HFFc6 (cell line): ENCODE measurements at places on chromosomes 3 and 15. TPM values are rescaled to one million over a fixed set of nuclear protein-coding genes. Genes with fewer than 3 reads are reported as not detected.

- DNase-seq = no peak
Observed at GRCh38 chr15:94259863-94260262, 28.5 kb downstream of the MCTP2 start.

- no peak for DNase-seq
Observed at GRCh38 chr3:187491371-187491770, 123.2 kb downstream of the RTP4 start.

- no peak for DNase-seq
Observed at GRCh38 chr3:185559706-185560090, 7.3 kb upstream of the LIPH start.

The SYNM gene
- 4.6 to 7.6 TPM (median 5.4 TPM) in 3 replicates for total RNA-seq

The DYNLT2B gene
- total RNA-seq = 11.6 to 13.8 TPM (median 12.1 TPM) in 3 replicates

The CTXN2 gene
- not detected in 3 replicates for total RNA-seq

GRCh38 chr15:77768107-77768506 lies 135.4 kb upstream of the LINGO1 start:
- DNase-seq = no peak

DNA sequence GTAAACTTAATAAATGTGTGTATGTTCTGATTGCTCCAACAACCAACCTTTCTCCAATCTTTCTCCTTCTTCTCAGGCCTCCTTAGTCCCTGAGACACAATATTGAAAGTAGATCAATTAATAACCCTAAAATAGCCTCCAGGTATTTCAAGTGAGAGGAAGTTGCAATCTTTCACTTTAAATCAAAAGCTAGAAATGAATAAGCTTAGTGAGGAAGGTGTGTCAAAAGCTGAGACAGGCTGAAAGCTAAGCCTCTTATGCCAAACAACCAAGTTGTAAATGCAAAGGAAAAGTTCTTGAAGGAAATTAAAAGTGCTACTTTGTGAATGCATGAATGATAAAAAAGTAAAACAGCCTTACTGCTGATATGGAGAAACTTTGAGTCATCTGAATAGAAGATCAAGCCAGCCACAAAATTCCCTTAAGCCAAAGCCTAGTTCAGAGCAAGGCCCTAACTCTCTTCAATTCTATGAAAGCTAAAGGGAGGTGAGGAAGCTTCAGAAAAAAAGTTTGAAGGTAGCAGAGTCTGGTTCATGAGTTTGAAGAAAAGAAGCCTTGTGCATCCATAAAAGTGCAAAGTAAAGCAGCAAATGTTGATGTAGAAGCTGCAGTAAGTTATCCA lies 38.6 kb downstream of the CCDC80 start:
- DNase-seq = no peak

GRCh38 chr3:16290007-16290826 lies 25.2 kb downstream of the OXNAD1 start:
- DNase-seq = peak; percentile 50

DNA sequence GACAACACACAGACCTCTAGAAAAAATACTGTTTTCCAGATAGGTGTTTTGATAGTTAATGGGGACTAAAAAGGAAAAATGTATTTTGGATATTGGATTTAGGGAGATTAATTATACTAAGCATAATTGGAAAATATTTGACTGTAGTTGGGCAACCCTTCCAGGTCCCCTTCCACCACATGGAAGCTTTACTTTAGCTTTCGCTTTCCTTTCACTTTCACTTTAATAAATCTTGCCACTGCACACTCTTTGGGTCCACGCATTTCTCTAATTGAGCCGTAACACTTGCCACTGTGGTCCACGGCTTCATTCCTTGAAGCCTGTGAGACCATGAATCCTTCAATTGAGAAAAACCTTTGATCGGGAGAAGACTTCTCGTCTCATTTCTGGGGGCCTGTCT lies 15.5 kb downstream of the GLDN start:
- no peak for DNase-seq

The PTH1R gene
- 0.09 to 0.74 TPM (median 0.21 TPM) in 3 replicates for total RNA-seq

GRCh38 chr3:106428565-106428994 lies 559.8 kb upstream of the CBLB start:
- peak; percentile 97 for DNase-seq

The CCNDBP1 gene
- total RNA-seq = 50.9 and 59.0 TPM in 2 replicates

DNA sequence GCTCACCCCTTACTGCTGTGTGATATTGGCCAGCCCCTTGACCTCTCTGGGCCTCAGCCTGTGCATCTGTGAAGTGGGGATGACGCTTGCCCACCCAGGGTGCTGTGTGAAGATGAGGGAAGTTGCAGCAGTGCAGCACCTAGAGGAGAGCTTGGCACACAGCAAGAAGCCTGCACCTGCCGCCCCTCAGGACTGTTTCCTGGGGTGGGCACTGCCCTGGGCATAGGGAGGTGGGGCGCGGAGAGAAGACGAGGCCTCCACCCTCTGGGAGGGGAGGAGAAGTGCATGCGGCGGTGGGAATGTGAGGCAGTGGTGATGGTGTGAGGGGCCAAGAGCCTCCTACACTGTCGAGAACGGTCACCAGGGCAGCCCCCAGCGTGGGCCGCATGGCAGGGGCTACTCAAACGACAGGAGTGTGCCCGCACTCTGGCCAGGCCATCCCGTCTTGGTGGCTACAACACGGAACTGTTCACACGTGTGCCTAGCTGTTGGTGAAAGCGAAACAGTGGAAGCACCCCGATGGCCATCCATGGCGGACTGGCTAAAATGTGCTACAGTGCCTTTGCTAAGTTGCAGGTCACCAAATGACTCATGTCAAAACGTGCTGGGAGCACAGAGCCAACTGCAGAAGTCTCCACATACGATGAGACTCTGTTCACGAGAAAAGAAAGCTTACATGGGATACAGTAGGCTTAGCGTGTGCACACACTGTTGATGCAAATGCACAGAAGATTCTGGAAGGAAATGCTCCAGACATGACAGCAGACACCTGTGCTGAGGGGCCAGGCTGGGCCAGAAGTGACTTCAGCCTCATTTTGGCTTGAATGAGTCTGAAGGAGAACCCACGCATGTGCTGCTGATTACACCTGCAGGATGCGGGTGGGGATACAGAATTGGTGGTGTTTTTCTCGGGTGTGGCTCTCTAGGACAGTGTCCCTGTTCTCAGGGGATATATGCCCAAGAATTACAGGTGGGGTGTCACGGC lies 40.4 kb upstream of the IQSEC1 start:
- DNase-seq = no peak

DNA sequence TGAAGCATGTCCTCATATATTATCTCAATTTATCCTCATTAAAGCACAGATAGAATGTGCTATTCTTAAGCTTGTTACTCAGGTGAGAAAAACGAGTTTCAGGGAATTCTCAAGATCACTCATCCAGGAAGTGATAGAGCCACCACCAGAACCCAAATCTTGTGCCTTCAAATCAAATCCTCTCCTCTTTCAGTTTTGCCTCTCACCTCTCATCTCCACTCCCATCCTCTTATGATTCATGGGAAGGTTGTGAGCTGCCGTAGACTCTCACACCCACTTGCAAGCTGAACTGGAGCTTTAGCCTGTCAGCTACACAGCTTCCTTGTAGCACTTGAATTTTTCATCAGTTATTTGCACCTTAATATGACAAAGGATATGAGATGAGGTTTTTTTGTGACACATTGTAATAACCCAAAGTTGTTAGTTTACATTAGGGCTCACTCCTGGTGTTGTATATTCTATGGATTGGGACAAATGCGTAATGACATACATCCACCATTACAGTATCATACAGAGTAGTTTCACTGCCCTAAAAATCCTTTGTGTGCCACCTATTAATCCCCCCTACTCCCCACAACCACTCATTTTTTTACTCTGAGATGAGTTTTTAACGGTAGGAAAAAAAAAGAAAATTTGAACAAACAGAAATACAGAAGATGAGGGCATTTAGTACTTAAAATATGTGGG lies 25.7 kb downstream of the GPR15 start:
- DNase-seq = no peak

The TRIP4 gene
- 21.4 to 31.5 TPM (median 27.0 TPM) in 3 replicates for total RNA-seq

DNA sequence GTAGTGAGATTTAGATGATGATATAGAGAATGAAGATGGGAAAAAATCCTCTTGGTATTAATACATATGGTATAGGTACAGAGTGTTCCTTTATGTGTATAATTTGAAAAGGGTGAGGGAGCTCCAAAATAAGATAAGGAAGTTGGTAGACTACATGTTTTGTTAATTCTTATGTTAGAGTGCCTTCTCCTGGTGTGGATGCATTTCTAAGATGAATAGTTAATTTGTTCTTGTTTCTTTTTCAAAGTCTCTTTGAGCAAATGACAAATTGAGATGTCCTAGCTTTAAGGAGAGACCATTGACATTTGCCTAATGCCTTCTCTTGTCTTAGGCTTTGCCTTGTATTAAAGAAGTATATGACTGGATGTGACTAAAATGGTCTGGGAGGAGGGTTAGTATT lies 34.1 kb downstream of the AKAP13 start:
- no peak for DNase-seq

GRCh38 chr15:60772395-60773120 lies 293.6 kb upstream of the ICE2 start:
- DNase-seq = no peak

The HDDC3 gene
- 13.1 to 14.6 TPM (median 13.7 TPM) in 3 replicates for total RNA-seq

DNA sequence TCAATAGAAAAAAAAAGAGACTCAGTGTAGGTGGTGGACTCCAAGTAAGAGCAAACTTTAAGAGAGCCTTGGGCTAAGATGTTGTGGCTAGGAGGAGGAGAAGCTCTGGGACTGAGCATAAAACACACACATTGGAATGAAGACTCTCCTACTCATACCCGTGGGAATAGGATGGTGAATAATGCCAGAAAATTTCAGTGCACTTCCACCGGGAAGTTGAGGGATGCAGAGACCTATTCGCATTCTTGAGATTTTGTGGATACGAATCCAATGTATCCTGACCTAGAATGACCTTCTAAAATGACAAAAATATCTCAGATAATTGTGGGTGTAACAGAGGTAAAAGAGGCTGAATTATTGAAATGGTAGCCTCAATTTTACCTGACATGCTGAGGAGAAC lies 388.7 kb upstream of the SGO1 start:
- DNase-seq = peak; percentile 88

DNA sequence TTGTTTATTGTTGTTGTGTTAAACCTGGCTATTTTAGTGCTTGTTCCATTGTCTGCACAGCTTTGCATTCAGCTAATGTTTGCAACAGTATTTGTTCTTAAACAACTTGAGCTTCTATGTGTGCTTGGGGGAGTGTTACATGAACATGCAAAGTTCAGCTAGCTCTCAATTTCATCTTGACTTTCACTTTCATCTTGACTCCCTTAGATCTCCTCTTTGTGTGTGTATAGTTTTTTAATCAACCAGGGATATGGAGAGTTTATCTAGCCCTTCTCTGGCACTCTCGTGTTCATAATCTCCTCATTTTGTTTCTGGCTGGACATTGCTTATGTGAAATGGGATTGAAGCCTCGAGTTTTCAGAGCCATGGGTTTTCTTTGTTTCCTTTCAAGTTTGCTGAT lies 212.4 kb upstream of the ZBTB20 start:
- DNase-seq = no peak

The REC114 gene
- total RNA-seq = not detected in 3 replicates

The CGNL1 gene
- total RNA-seq = 0.05 TPM in 1 of 3 replicates, not detected in the others

The TTLL13 gene
- not detected in 3 replicates for total RNA-seq

- no peak for DNase-seq
Observed at GRCh38 chr3:9231471-9231870, 18.0 kb downstream of the SRGAP3 start.

The WDR72 gene
- not detected in 3 replicates for total RNA-seq

- peak; percentile 5 for DNase-seq
Observed at GRCh38 chr3:17384567-17385296, 357.7 kb downstream of the TBC1D5 start.

DNA sequence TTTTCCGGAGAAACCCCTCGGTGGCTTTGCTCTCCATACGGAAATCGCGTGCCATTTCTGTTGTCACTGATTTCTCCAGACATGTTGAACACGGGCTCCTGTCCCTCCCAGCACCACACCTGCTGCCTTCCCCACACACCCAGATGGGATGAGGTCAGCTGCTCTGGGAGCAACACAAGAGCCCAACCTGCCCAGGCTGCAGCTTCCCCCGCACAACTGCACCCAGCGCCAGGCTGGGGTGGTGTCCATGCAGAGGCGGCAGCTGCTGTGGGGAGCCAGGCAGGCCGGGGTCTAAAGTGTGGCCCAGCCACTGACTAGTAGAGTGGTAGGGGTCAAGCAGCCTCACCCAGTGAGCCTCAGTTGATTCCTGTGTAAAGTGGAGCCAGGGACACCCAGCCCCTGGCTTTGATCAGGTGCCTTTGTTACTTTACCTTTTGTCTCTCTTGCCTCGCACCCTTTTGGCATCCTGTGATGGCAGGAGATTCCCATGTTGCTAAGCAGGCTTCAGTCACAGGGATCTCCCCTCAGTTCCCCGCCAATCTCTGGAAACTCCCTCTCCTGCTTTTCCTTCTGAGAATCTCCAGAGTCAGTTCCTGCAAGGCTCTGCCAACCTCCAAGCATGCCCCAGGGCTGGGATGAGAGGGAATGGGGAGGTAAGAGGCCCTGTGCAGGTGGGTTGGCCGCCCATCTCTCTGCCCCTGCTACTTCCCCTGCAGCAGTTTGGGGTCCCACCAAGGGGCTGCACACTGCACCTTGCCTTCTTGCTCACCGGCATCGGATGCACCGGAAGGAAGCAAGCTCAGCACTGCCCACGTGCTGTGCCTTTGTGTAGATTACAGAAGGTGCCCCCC lies 91.8 kb upstream of the ALDH1A3 start:
- DNase-seq = no peak

DNA sequence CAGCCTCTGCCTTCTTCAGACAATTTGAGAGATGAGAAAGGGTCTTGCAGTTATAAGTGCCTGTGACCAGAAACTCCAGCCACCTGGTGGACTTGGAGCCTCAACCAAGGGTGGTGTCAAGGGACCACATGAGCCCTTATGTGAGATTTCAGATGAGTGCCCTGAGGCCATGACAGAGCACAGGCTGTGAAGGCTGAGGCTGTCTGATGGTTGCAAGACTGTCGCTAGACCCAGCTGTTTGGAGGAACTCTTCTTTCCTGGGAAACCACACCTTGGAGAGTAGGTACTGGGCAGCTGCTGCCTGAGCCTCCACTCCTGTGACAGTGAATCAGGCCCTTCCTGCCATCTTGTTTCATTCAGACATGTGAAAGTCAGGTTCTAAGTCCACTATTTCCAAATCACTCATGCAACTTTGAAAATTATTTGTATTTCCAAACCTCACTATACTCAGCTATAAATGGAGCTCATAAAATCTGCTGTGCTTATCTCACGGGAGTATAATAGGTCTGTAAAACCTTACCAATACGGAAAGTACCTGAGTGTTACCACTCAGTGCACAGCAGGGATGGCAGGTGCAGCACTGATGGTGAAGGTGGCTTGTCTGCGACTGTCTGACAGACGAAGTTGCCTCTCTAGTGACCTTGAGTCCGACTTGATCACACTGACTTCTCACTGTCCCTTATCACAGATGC lies 99.4 kb downstream of the RPL39L start:
- DNase-seq = no peak

DNA sequence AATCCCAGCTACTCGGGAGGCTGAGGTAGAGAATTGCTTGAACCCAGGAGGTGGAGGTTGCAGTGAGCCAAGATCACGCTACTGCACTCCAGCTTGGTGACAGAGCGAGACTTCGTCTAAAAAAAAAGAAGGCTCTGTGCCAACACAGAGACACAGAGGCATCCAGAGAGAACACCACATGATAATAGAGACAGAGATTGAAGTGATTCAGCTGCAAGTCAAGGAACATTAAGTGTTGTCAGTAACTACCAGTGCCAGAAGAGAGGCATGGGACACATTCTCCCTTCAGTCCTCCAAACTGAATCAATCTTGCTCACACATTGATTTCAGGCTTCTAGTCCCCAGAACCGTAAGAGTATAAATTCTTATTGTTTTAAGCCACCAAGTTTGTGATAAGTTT lies 97.5 kb downstream of the GOLIM4 start:
- DNase-seq = no peak
